ENCODE measurements at places on chromosomes 16 and 17.

DNA sequence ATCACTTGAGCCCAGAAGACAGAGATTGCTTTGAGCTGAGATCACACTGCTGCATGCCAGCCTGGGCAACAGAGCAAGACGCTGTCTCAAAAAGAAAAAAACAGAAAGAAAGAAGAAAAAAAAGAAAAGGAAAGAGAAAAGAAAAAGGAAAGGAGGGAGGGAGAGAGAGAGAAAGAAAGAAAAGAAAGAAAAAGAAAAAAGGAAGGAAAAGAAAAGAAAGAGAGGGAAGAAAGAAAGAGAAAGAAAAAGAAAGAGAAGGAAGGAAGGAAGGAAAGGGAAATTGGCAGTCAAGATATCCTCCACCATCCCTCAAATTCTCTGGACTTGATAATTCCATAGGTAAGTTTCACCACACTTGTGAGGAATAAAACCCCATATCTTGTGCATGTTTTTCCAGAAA lies 71.4 kb upstream of the WSB1 start:
- DNase-seq = no peak

DNA sequence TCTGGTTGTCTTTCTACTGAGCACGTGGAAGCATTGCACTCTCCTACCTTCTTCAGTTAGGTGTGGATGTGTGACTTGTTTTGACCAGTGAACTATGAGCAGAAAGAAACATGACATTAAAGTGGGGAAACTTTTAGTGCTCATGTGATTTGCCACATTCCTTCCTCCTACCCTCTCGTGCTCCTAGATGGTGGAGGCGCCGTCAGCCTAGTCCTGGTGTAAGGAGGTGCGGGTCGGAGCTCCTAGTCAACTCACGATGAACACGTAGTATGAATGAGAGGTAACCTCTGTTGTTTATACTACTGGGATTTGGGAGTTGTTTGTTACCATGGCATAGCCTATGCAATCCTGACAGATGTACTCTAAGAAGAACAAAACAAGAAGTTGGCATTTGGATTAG lies 47.4 kb downstream of the KSR1 start:
- no peak for DNase-seq

DNA sequence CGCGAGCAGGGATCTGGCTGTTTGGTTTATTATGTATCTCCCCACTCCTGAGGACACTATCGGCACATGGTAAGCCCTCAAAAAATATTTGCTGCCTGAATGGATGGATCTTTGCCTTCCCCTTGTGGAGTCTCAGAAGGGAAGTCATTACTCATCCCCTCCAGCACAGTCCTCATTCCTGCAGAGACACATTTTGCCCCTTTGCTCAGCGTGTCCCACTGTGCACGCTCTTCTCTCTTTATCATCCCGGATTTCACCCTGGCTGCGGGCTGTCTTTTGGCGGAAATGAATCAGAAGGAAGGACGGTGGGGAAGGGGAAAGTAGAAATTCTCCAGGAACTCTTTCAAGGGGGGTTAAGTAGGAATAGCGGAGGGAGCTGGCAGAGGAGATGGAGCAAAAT lies 125.2 kb upstream of the CDC42EP4 start:
- no peak for DNase-seq

DNA sequence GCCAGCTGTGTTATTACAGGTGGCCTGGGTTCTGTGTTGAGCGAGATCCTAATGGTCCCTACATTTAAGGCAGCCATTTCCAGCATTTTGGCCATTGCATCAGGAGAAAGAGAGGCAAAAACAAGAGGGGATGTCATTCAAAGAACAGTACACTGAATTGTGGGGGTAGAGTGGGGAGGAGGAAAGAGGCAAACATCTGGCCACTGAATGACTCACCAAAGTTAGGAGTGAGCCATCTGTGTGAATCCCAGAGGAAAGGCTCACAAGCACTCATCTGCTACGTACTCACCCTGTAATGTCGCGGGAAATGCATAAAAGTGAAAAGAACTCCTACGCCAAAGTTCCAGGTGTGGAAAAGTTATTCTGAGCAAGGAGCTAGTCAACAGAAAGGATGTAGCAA lies 16.7 kb downstream of the KRABD2 start:
- no peak for DNase-seq

- no peak for DNase-seq
Observed at GRCh38 chr17:6376931-6377361, 58.0 kb downstream of the AIPL1 start.

DNA sequence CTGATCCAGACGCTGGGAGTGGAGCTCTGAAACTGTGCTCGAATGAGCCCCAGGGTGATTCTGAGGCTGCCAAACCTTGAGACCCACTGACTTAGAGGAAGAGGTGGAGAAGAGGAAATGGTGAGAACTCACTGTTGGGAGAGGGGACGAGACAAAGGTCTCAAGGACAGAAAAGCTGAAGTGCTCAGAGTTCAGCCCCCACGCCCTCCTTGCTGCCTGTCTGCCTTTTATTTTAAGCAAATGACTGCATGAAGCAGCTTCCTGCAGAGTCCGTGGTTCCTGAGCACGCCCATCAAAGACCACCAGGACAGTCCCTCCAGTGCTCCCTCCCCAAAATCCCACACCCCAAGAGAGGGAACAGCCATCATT lies 20.4 kb downstream of the COTL1 start:
- peak; percentile 89 for DNase-seq

DNA sequence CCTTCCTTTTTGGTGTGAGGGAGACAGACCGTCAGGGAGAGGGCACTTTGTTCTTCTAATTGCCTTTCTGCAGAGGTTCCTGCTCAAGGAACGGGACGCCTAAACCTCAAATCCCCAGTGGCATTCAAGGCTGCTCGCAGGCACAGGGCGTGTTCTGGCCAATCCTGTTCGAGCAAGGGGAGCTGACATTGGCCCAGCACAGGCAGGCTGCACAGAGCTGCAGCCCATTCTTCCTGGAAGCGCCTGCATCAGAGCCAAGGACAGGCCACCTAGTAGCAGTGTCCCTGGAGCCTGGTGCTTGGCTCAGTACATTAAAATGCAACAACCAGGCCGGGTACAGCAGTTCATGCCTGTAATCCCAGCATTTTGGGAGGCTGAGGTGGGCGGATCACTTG lies 72.2 kb upstream of the CREBBP start:
- DNase-seq = no peak

DNA sequence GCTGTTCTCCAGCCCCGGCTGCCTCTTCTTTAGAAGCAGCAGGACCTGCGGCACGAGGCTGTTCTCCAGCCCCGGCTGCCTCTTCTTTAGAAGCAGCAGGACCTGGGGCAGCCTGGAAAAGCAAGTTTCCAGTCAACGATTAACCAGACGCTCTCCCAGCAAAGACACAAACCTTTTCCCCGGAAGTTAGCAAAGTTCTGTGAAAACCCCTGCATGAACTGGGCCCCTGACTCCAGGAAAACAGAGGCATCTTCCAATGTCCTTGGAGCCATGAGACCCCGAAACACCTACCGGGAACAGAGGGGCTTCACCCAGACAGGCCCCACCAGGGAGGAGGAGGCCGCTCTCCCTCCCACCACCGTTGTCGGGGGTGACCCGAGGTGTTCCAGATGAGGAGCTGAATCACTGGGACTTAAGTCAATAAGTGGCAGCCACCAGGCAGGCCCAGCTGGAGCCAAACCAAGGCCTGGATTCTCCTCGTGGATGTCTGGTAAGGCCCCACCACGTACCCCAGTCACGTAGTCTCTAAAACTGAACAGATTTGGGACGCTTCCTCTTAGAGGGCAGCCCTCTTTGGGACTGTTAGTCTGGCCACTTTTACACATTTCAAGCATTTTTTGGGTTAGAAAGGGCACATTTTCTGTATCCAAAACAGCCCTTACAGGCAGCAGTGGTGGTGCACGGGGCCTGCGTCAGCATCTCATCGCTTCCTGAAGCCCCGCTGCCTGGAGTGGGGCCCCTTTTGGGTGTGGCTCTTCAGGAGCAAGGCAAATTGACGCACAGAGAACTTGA lies at the start of gene RPH3AL:
Gene RPH3AL, minus strand, starts transcription at position 387 of the 792 bp plus-strand sequence. CDS start 25,264 bp downstream, outside the sequence.
- DNase-seq = no peak

DNA sequence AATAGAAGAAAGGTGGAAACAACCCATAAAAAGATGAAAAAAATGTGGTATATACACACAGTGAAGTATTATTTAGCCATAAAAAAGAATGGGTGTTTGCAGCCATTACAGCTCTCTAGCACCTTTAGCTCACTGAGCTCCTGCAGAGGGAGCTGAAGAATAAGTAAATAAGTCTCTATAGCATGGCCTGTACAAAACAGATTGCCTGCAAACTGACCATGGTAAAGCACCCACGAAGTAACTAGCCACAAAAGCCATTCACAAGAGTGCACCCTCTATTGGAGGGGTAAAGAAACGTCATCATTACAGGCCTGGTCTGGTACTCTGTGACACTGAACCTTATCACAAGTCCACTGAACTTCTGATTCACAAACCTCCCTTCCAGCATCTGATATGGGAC lies 76.3 kb downstream of the USP32 start:
- DNase-seq = no peak

- DNase-seq = peak; percentile 48
Observed at GRCh38 chr17:58504826-58505351, 9.5 kb downstream of the MTMR4 start.

DNA sequence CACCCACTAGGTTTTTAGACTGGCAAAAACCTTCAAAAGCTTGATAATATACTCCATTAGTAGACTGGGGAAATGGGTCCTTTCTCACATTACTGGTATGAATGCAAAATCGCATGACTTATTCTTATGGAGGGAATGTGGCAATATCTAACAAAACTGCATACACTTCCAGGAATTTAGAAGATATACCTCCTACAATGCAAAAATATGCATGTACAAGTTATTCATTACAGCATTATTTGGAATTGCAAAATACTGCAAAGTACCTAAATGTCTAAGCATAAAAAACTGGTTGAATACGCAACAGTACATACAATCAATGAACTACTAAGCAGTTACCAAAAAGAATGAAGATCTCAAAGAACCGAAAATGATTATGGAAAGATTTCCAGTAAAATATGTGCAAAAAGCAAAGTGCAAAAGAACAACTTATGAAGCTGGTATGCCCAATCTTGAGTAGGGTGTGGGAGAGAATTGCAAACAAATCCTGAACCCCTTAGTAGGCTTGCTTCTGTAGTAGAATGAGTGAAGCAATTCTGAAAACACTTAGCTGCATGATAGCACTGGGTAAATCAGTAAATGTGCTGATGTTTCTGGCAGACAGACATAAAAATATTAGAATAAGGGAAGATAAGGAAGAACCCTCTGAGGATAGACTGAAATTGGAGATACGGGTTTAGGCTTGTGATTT lies 180.1 kb downstream of the PARN start:
- no peak for DNase-seq

DNA sequence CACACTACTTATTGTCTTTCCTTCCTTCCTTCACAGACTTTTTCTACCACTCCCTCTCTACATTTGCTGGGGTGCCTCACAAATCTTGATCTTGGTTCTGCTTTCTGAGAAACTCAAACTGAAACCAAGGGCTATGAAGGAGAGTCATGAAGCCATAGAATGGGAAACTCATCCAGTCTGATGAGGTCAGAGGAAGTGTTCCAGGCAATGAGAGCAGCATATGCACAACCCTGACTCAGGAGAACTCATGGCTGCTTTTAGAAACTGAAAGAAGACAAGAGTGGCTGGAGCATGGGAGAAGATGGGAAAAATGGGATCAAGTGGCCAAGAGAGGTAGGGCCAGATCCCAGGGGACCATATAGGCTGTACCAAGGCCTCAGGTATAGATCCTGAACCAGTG lies 130.0 kb upstream of the TOX3 start:
- DNase-seq = no peak

DNA sequence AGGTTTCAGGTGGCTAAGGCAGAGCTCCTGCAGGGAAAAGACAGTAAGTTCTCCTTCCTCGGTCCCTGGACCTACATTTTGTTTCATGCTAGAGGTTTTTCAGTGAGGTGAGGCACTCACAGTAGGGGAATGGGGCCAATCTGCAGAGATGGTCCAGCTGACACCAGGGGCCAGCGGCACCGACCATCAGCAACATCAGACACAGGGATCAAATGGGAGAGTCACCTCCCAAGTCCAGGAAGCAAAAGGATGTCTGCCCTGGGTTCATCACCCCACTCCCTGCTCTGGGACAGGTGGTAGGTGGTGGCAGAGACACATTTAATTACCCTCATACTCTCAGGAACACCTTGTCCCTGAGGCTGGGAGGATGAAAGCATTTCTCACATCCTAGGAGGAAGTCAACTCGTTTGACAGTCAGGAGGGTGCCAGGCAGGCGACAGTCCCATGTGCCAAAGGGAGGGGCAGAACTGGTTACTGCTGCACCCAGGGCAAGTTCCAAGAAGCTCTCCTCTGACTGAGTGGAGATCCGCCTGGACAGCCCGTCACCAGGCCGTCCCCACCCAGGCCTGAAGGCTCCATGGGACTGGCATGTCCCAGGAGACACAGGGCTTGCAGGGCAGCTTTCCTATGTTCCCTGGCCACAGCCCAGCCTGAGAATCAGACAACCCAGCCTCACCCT lies 19.2 kb downstream of the ATP6V0D1 start:
- no peak for DNase-seq

DNA sequence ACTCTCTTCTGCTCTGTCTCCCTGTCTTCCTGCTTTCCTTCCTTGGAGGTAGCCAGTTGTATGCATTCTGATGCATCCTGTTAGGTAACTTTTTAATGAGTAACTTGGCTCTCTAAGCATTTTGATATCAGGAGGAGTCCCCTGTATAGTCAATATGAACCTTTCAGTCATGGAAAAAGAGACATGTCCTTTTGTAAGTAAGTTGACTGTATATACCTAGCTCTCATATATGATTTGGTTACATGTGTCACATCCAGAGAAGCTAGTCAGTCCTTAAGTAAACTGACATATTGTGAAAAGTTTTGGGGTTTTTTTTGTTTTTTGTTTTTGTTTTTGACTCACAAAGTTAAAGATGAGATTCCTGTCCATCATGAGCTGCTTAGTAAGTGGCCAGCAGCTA lies 18.8 kb downstream of the UTP18 start:
- no peak for DNase-seq

- DNase-seq = no peak
Observed at GRCh38 chr16:72821185-72821950, 226.6 kb downstream of the ZFHX3 start.

GRCh38 chr16:57628008-57628781 lies at the start of gene ADGRG1:
ADGRG1 (plus strand) TSS chr16:57628630; CDS start chr16:57650288, 21,658 bp downstream.
- DNase-seq = peak; percentile 39

- no peak for DNase-seq
Observed at GRCh38 chr17:63440127-63440769, 5.9 kb downstream of the CYB561 start.

DNA sequence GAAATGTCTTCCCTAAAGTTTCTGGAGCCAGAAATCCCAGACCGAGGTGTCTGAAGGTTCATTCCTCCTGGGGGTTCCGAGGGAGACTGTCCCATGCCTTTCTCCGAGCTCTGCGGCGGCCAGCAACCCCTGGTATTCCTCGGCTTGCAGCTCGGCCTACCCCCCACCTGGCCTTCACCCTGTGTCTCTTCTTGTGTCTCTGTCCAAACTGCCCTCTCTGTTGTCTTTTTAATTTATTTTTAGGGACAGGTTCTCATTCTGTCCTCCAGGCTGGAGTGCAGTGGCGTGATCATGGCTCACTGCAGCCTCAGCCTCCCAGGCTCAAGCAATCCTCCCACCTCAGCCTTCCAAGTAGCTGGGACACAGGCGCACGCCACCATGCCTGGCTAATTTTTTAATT lies 211.7 kb downstream of the SEC14L1 start:
- DNase-seq = no peak

- no peak for DNase-seq
Observed at GRCh38 chr17:72974605-72975232, 117.8 kb downstream of the SLC39A11 start.

Measured in inflammatory macrophage (primary cell).